ENCODE measurements at places on chromosomes 6 and 20.
A peak's percentile ranks its signal among the peaks of the same experiment; 100 is the strongest.

DNA sequence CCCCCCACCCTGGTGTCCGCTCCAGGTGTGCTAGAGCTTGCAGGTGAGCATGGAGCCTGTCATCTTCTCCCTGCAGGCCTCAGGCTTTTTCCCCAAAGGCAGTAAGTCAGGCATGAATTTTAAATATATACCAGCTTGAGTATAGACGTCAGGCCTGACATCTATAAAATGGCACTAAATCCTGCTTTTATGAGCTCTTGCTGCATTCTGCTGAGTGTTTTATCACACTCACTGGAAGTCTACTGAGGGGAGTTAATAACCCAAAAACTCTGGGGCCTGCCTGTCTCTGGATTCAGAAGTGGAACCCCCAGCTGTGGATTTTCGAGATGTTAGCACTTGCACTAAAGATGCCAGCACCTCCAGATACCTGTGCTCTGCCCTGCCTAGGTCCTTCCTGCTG lies 133.4 kb upstream of the TOP1 start:
- no peak for DNase-seq

- DNase-seq = peak; percentile 28
Measured at GRCh38 chr6:150231525-150231850, 88.6 kb downstream of the PPP1R14C start.

GRCh38 chr20:57060407-57061050 lies 205.9 kb downstream of the BMP7 start:
- DNase-seq = peak; percentile 80

GRCh38 chr6:20932284-20932683 lies 398.0 kb downstream of the CDKAL1 start:
- DNase-seq = no peak

GRCh38 chr20:44154521-44155001 lies 32.4 kb downstream of the JPH2 start:
- peak; percentile 71 for DNase-seq

DNA sequence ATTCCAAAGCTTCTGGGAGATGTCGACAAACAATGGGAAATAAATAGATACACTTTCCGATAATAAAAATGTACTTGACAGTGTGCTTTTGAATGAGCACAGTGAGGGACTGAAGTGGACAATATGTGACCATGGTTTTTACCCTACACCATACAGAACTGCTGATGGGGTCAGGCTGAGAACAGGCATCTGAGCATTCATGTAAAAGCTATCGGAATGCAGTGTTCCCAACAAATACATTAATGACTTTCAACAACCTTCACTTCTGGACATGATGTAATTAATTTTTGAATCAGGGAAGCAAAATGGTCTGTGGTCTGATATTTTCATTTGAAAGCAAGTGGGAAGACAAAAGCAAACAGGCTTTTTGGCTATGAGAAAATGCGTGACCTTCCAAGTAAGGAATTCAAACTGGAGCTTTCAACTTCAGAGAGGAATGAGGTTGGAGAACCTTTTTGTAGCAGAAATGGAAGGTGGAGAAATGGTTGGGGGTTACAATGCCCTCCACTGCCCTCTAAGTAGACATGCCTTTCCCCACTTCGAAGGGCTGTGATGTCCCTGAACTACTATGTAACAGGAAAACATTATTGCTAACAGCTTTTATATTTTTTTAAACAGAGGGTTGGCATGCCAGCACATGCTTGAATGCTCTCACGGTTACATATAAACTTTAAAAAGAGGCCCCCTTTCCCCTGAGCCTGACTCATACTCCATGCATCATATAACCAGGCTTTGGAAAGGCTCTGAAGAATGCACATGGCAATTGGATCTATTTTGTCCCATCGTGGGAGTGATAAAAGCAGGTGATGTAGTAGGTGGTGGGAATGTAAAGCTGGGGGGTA lies 203.5 kb upstream of the CITED2 start:
- DNase-seq = peak; percentile 94

DNA sequence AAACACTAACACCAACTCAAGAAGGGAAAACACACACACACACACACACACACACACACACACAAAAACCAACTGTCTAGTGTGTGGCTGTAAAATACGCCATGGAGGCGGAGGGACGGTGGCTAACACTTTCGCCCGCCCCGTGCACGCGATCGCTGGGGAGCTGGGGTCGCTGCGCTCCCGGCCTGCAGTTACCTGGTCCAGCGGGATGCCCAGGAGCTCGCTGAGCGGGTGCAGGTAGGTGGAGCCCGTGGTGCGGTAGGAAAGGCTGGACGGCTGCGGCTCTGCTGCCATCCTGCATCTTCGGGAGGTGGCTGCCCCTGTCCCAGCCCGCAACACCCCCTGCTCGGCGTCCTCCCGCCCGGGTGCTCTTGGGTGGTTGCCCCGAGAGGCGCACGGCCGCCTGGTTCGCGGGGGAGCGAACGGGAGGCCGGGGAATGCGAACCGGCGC lies 303 bp downstream of the MBOAT1 start:
- DNase-seq = peak; percentile 45

DNA sequence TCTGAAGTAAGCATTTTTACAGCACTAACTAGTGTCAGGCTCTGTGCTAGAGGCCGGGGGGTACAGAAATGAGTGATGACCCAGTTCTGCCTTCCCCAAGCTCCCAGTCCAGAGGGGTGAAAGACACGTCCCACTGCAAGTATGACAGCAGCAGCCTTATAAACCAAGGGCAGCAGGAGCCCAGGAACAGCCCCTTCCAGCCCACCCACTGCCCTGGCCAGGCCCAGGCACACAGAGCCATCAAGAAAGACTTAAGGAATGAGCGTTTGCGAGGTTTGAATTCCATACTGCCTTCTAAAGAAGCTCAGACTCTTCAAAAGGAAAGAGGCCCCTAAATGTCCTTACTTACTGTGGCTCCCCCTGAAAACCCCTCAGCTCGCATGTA lies 10.0 kb downstream of the TRERF1 start:
- DNase-seq = no peak

GRCh38 chr20:63980317-63980805 lies 571 bp upstream of the PRPF6 start:
- no peak for DNase-seq

DNA sequence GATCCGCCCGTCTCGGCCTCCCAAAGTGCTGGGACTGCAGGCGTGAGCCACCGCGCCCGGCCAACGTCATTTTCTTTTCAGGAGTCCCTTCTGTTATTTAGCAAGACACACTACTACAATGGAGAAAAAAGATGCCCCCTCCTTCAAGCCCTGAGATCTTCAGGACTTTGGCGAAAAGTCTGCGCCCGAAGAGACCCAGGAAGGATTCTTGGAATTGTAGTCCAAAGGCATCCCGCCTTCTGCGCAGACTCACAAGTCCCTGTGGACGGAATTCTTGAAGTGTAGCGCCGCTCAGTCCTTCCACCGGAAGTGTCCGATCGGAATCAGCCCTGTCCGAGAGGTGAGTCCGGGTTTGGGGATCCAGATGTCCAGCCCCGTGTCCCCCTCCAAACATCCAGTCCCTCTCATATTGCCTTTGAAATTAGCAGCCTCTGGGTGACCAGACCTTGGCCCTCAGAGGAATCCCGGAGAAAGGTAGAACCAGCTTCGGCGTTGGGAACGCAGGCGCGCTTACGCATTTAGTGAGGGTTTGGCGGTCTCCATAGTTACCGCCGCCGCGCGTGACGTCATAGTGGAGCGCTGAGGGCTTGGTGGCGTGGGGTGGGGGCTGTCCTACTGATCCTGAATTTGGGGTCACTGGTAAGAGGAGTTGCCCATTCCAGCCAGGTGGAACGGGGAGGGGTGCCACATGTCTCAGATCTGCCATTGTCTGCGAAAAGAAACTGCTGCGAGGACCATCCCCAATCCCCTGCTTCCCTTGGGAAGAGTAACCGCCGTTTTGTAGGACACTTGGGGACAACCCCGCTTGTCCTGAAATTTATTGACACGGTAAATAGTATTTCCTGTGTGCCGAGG lies 490 bp downstream of the ZNF165 start:
- peak; percentile 96 for DNase-seq

- peak; percentile 83 for DNase-seq
Measured at GRCh38 chr20:17536944-17537444, 5.8 kb upstream of the BFSP1 start.

DNA sequence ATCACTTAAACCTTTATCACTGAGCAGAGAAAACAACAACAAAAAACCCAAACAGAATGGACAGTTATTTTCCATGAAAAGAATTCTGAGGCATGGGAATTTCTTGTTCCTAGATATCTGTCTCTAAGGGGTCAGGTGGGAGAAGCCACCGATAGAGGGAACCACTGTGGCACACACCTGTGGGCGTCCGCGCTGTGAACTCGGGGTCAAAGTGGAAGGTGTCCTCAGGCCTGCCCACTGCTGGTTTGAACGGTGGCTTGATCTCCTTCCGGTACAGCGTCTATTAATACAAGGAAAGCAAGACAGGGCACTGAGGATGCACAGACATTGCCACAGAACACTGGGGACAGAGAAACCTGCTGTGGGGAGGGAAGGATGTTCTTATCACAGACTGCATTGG lies 76.5 kb upstream of the MPC1 start:
- DNase-seq = no peak

DNA sequence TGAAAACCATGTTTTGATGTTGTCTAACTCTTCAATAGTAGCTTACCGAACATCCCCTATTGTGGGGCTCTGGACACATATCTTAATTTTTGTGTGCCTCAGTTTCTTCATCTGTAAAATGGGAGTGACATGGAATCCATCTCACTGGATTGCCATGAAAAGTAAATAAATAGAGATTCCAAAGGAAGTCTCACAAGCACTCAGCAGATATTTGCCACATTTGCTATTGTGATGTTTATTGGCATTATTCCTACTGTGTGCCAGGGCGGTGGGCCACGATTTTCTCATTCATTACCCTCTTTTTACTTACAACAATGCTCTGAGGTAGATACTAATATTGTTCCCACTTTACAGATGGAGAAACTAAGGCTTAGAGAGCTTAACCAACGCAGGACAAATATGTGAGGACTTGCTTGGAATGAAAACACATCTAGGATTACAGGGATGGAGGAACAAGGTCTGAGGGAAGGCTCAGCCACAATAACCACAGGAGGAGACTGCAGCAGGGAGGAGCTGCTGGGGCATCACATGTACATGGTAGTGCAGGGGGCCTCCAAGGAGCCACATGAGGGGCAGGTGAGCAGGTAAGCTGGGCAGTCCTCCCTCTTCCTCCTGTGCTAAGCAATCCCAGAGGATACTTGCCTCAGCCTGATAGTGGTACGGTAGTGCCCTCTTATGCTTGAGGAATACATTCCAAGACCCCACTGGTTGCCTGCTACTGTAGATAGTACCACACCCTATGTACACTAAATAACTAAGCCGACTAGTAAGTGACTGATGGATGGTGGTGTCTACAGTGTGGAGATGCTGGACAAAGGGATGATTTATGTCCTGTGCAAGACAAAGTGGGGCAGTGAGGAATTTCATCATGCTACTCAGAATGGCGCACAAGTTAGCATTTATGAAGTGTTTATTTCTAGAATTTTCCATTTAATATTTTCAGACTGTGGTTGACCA lies 176.9 kb downstream of the FOXA2 start:
- no peak for DNase-seq

GRCh38 chr6:168698923-168699322 lies 257.9 kb downstream of the SMOC2 start:
- DNase-seq = no peak
